Stimulated activated CD4-positive, alpha-beta T cell treated with anti-CD3 and anti-CD28 coated beads, Interleukin-12 subunit alpha, Interleukin-12 subunit beta, amount 100 ng/mL, for 4 hours (primary cell): ENCODE measurements at places on chromosomes 7 and 10.

DNA sequence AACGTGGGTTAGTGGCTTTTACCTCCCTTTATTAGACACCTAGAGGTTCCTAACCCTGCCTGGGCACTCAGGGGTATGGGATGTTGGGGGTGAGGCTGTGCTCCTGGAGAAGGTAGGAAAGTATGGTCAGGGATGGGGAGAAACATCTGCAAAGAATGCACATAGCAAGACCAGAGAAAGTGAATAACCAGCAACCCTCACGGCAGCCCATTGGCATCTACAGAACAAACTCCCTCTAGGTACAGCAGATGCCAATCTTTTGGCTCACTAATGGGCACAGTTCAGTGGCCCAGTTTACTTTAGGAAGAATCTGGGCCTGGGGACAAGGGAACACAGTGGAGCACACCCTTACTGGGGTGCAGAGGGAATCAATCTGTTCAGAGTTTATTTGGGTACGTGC lies 143.9 kb downstream of the JAZF1 start:
- DNase-seq, result no peak

GRCh38 chr7:139718859-139719258 lies 58.9 kb downstream of the HIPK2 start:
- DNase-seq, result no peak

DNA sequence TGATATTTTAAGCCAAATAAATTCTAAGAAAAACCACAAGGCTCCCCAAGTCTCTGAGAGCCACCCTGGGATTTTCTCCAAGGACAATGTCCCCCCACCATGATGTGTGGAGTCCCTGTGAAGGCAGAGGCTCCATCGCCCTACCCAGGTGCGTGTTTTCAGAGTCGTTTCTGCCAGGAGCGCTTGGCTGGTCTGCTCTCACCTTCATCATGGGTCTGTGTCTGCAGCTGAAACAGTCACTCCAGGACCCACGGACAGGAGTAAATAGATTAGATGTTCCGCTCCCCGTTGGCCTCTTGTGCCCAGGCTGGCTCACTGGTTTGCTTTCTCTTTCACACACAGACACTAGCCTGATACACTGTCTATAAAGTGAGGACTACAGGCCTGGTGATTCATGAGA lies 217.5 kb downstream of the SFMBT2 start:
- DNase-seq, result peak; percentile 12

DNA sequence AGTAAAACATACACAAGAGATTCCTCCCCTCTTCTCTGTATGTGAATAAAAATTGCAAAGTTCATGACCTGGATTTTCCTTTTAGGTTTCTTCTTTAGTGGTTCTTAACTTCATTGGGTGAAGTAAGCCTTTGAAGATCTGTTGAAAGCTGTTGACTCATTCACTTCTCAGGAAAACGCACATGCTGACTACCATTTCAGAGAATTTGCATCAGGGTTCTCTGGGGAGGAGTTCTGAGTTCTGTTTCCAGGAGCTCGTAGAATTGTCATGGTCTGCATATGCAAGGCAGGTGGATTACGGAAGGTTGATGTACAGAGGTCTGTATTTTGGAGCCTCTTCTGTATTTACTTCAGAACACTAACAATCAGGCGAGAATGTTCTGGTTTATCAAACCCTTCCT lies 962 bp upstream of the SLC26A4 start:
- peak; percentile 25 for DNase-seq

DNA sequence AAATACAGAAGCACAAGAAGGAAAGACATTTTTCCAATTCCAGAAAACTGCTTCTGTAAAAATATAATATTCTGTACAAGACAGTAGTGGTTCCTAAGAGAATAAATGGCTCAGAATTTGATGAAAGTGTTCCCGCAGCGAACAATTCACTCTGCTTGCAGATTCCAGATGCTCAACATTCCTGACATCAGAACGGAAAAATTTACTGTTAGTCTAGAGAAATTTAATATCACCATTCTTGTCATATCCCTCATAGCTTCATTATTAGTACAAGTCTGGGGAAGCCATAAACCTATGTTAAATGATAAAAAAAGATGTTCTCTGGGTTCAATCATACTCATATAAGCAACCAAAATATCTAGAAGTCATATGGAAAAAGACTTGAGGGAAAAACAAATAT lies 83.6 kb downstream of the MPP7 start:
- DNase-seq, result no peak

DNA sequence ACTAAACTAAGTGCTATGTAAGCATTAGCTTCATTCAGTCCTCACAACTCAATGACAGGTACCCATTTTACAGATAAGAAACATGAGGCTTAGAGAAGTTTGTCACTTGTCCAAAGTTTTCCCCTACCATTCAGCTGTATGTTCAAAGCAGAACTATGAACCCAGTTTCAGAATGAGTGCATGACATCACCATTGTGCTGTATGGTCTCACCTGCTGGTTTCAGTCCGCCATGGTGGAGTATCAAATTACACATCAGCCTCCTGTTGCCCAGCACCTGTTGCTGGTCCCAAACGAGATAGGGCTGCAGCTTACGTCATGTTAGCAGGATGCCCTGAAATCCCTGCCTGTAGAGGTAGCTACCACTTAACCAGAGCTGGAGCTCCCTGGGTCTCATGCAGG lies 95.0 kb downstream of the DYNC1I1 start:
- DNase-seq, result no peak

DNA sequence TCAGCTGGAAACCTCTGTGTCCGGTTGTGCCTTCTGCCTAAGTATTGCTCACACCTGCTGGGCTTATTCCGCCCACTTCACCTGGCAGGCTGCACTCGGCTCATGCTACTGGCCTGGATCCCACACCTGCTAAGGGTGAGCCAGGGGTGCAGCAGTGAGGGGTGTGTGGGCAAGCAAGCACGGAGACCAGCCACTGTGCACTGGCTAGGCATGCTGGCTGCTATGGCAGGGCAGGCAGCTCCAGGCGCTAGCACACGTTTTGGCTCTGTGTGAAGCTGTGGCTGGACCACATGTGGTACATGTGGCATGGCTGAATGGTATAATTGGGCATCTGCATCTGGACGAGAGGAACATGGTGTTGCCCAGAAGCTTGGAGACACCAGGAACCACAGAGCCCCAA lies 940.7 kb downstream of the NRG3 start:
- DNase-seq, result no peak

DNA sequence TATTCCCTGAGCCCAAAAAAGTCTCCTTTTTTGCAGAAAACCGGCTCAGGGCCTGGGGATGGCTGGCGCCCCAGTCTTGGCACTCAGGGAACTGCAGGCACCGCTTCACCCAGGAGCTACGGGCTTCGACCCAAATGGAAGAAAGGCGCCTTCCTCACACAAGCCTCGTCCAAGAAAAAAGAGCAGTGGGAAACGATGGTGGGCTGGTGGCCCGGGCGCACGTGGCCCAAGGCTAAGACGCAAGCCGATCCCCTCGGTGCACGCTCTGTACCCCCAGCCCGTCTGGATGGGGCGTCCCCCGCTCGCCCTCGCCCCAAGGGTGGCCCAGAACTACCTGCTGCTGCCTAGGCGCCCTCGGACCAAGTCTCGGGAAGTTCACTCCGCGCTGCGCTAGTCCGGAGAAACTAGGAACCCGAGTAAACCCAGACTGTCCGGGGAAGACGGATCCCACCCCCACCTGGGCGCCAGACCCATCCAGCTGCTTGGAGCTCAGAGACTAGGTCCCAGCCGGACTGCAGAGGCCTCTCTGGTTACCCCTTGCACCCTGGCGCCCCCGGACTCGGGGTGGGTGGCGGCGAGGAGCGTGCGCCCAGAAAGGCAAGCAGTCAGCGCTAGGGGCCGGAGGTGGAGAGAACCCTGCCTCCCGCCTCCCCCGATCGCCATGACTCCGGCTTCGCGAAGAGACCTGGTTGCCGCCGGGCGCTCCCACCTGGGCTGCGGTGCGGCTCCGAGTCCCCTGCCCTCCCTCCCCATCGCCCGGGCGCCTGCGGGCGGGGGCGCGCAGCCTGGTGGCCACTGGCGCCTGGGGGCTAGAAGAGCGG lies 76.4 kb downstream of the CALN1 start:
- no peak for DNase-seq

- no peak for DNase-seq
Measured at GRCh38 chr10:112098682-112099081, 84.9 kb downstream of the GPAM start.

DNA sequence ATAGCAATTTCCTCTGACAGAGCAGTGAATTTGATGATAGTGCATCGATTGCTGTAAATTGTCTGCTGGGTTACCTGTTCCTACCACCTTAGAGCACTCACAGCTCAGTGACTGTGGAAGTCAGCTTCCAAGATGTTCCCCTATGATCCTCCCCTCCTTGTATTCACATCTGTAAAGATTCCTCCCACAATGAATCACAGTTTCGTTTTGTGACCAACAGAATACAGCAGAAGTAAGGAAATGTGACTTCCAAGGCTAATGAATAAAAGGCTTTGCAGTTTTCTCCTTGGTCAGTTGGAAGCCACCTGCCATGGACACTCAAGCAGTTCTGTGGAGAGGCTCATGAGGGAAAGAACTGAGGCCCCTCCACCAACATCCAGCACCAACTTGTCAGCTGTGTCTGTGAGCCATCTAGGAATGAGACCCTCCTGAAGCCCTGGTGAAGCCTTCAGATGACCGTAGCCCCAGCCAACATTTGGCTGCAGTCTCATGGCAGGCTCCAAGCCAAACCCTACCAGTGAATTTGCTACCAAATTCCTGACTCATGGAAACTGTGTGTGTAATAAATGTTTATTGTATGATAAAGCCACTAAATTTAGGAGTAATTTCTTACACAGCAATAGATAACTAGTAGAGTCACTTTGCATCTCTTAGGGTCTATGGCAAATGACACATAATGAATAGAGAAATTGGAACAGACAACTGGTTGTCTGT lies 309.5 kb upstream of the NPVF start:
- DNase-seq, result no peak

- DNase-seq, result no peak
Measured at GRCh38 chr10:122116331-122116730, 127.4 kb downstream of the TACC2 start.

GRCh38 chr7:54837168-54837567 lies 78.2 kb upstream of the SEC61G start:
- DNase-seq, result no peak

DNA sequence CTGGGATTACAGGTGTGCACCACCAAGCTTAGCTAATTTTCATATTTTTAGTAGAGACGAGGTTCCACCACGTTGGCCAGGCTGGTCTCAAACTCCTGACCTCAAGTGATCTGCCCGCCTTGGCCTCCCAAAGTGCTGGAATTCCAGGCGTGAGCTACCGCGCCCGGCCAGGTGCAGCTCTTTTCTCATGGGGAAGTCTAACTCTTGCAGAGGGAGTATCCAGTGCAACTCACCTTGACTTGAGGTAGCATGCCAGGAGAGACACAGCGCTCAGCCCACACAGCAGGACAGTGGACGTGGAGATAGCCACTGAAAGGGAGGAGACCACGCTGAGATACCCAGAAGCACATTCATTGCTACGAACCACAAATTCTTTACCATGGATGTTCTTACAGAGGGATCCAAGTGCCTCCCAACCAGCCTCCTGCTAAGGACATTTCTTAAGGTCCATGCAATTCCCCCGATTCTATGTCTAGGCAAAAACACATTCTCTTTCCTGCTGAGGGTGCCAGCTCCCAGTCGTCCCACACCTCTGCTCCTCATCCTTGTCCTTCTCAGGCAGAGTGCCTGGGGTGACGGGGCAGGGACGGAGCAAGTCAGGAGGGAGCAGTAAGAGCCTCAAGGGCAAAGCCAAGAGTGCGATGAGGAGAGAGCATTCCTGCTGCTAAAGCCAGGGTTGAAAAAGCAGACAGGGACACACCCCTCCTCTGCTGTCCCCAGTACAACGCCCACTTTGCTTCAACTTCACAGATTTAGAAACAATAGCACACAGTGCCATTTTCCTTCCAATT lies 21.0 kb downstream of the IL15RA start:
- no peak for DNase-seq

- no peak for DNase-seq
Measured at GRCh38 chr7:45657890-45658715, 83.9 kb downstream of the ADCY1 start.

DNA sequence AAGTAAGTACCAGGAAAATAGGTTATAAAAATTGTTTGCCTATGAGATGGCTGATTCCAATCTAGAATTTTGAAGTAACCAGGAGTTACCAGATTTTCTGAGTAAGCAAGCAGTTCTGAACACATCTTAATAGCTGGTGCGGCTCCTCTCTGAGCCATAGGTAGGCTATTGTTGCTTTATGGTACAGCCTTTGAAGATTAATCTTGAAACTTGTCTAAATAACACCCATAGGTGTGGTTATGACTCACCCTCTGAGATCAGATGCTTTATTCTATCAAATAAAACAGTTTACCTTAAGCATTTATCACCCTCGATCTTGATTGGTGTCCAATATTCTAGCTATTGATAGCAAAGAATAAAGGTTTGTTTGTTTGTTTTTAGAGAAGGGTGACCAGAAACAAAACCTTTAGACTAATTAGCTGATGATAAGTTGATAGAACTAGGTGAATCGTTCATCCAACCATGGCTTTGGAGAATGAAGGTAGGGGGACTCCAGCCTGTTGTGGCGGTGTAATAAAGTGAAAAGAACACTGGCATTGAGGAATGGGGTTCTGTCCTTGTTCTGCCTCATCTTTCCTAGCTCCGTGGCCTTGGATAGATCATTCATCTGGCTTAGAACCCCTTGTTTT lies 72.2 kb downstream of the VTI1A start:
- DNase-seq, result no peak

GRCh38 chr10:79483299-79483698 lies 29.0 kb upstream of the EIF5AL1 start:
- no peak for DNase-seq

DNA sequence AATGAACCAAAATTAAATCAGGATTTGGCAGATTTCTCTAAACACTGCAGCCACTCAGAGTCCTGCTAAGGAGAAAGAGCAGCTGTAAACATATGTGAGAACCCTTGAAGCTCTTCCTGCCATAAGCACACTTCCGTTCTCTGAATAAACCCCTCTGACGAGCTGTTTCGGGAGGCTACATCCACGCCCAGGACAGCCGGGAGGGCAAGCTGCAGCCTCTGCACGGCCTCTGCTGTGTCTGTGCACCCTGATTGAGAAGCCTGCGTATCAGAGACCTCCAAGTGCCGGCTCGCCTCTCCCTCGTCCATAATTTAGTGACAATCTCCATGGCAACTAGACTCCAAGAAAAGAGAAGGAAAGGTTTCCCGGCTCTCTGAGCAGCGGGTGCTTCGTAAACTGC lies 114.4 kb downstream of the PTPRN2 start:
- no peak for DNase-seq

GRCh38 chr7:51067258-51067657 lies 249.4 kb downstream of the COBL start:
- DNase-seq, result no peak

- no peak for DNase-seq
Measured at GRCh38 chr7:99825873-99826272, 1.9 kb upstream of the CYP3A43 start.
